ENCODE measurements at places on chromosomes 7 and 10.
A peak's percentile ranks its signal among the peaks of the same experiment; 100 is the strongest.

DNA sequence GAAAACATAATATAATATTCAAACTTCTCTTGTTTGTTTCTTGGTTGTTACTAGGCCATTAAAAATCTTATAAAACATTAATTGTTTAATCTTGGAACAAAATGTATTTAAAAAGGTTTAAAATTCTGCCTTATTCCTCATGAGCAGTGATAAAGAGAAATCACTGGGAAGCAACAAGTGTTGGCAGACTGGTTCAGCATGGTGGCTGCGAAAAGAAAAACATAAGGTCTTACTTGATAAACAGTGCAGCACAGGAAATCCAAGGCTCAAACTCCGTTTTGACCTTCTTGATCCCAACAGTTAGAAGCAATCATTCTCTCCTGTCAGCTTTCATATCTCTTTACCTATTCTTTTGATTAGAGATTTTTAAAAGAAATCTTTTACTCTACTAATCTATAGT is 530.8 kb downstream of the CNTNAP2 start:
- DNase-seq: no peak

DNA sequence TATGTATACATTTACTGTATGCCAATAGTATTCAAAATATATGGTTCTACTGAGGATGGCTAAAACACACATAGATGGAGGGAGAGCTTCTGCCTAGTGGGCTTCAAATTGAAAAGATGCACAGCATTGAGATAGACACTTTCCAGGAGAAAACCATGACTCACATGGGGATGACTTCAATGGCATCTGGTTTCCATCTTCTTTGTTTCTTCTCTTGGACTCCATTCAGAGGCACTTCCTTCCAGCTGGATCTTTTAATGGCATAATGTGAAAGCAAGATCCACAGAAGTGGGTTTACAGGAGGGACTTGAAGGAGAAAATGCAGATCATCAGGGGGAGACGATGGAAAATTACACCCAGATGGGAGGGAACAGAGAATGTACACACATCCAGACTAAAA is 84.9 kb downstream of the ZNF365 start:
- no peak for DNase-seq

GRCh38 chr7:151080522-151081169 is at the start of gene FASTK:
Gene FASTK (minus strand): TSS chr7:151080809. CDS start chr7:151080766, 43 bp downstream.
- DNase-seq: peak; percentile 94

DNA sequence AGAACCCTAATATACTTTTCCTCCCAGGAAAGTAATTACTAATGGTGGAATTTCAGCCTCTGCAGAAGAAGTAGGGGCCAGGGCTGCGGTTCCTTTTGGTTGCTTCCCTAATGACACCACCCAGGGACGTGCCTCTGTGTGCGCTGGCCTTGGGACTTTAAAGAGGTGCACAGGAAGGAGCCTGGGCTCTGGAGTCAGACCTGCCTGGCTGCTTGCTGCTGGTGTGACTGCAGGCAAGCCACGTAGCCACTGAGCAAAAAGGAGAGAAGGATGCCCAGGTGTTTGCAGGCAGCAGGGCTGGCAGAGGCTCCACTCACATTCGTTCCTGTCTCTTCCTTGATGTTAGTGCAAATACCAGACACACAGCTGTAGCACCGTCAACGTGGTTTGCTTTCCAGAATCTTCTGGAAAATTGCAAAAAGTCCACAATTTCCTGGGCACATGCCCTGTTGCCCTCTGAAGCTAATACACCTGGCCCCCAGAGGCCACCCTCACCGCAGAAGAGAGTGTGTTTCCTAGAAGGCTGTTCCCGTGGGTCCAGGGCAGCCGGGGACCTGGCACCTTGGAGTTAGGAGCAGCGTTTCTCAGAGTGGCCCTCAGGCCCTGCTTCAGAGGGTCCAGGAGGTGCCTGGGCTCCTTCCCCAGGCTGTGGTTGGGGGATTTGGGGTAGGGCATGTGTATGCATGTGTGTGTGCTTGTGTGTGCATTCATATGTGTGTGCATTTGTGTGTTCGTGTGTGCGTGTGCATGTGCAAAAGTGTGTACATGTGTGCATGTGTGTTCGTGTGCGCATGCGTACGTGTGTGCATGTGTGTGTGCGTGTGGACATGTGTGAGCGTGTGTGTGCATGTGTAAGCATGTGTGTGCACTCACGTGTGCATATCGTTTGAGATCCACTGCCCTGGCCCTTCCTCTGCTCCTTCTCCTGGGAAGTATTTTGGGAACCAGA is 12.8 kb upstream of the PRKAG2 start:
- no peak for DNase-seq

DNA sequence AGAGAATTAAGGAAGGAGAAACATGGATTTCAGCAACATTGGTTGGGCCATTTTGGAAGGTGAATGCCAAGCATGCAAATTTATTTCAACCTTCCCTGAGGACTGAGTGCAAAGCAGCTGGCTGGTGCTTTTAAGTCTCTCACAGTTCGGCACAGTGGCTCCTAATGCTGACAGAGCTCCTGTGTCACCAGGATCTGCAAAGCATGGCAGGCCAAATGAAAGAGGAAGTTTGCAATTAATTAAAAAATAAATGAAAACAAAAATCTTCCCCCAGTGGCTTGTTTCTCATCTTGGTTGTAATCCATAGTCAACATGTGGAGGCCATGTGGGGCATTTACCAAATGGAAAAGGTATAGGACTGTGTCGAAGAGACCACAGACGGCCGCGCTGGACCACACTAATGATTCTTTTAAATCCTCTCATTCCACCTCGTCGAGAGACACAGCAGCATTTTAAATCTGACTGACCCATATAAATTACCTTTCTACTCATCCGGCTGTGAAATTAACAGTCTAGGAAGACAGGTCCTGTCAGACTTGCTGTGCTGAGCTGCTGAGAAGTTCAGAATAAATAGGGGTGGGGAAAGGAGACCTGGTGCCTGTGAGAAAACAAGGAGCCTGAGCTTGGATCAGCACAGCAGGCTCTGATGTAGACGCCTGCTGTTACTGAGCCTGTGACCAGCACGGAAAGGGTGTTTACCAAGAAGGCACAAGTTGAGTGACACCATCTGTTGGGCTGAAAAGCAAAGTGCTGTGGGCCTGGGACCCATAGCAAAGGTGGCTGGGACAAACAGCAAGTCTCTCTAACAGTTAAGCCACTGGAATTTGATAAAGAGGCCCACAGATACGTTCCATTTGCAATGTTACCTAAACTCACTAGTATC is 136.0 kb upstream of the COL1A2 start:
- DNase-seq: no peak

DNA sequence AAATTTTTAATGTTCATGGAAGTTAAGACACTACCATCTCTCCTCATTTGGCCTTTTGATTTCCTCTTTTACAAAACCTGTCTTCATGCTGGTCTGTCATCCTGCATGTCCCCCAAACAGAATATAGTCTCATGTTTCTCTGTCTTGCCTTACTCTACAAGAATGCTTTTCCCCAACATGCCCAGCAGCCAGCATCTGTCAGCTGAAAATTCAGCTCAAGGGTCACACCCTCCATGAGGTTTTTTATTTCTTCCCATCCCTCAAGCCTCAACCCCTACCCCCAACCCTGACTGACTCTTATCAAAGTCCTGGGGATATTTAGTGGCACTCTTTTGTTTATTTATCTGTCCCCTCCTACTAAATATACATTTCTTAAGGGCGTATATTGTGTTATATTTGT is 202.0 kb downstream of the ANK3 start:
- DNase-seq: no peak

DNA sequence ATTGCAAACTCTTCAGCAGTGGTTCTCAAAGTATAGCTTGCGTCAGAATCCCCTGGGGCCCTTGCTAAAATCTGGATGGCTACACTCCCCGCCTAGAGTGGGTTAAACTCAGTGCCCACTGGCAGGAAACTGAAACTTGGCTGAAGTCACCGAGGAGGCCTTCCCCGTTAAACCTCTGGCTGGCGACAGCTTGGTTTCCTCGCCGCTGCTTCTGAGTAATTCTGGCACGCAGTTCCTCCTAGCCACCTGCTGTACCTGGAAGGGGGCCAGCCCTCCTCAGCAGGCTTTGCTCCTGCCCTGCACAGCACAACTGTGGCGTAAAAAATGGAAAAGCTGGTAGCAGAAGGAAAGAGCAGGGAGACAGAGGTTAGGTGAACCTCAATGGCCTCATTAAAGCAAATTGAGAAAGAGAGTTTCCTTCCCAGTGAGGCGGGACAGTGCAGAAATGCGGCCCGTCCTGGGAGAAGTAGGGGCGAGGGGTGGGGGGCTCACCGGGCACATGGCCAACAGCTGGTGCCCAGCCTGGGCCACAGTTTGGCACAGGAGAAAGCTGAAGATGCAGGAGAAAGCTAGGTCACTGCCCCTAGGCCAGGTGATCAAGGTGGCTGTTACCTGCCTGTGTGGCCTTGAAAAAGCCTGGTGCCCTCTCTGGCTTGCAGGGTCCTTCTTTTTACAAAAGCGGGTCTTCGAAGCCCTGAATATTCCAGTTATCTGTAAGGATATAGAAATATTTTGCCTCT is 46.6 kb downstream of the ALOX5 start:
- DNase-seq: peak; percentile 89

DNA sequence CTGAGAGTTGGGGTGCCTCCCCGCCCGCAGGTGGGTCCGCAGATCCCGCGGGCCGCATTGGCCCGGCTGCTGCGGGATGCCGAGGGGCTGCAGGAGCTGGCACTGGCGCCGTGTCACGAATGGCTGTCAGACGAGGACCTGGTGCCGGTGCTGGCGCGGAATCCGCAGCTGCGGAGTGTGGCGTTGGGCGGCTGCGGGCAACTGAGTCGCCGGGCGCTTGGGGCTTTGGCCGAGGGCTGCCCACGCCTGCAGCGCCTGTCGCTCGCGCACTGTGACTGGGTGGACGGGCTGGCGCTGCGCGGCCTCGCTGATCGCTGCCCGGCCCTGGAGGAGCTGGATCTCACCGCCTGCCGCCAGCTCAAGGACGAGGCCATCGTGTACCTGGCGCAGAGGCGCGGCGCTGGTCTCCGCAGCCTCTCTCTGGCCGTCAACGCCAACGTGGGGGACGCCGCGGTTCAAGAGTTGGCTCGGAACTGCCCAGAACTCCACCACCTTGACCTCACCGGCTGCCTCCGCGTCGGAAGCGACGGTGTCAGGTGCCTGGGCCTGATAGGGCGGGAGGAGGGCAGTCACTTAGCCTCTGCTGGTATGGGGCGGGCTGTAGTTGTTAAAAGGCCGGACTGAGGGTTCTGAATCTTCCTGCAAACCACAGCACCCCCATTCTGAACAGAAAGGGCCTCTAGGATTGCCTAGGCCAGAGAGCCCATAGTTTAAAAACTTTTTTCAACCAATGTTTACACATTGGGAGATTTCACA is 1.3 kb downstream of the FBXL15 start:
- no peak for DNase-seq

GRCh38 chr7:101729241-101729883 is 88.1 kb upstream of the CUX1 start:
- DNase-seq: no peak

DNA sequence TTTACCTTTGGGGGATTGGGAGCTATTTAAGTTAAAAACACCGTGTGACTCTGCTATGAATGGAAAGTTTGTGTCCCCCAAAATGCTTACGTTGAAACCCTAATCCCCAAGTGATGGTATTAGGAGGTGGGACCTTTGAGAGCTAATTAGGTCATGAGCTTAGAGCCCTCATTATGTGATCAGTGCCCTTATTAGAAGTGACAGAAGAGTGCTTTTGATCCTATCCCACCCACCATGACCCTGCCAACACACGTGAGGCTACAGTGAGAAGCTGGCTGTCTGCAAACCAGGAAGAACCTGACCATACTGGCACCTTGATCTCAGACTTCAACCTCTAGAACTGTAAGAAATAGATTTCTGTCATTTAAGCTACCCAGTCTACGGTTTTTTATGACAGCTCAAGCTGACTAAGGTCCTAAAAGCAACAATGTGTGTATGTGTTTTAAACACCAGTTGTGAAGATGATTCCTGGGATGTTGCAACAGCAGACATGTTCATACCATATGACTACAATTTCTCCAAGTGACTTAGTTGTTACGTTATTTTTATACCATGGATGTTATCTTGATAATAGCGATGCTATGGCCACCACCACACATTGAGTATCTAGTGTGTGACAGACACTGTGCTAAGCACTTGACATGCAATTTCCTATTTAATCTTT is 124.4 kb downstream of the PIP4K2A start:
- DNase-seq: no peak

GRCh38 chr7:55065079-55065478 is 46.3 kb downstream of the EGFR start:
- no peak for DNase-seq

GRCh38 chr10:59677253-59677831 is 32.3 kb downstream of the SLC16A9 start:
- DNase-seq: no peak

DNA sequence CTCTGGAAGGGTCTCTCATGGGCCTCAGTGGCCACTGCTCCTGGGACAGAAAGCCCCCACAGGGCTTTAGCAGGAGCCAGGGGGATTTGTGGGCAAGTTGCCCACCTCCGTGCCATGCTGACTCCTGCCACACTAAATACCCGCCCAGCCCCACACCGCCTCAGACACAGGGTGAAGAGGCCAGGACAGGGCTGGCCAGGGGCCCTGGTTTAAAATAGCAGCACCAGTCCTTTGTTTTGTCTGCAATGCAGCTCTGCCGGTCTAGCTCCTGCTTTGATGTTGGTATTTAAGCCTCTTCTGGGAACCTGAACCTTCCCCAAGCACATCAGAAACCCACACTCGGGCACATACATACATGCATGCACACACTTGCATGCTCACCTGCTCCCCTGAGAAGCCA is 14.4 kb upstream of the TNRC18 start:
- no peak for DNase-seq

DNA sequence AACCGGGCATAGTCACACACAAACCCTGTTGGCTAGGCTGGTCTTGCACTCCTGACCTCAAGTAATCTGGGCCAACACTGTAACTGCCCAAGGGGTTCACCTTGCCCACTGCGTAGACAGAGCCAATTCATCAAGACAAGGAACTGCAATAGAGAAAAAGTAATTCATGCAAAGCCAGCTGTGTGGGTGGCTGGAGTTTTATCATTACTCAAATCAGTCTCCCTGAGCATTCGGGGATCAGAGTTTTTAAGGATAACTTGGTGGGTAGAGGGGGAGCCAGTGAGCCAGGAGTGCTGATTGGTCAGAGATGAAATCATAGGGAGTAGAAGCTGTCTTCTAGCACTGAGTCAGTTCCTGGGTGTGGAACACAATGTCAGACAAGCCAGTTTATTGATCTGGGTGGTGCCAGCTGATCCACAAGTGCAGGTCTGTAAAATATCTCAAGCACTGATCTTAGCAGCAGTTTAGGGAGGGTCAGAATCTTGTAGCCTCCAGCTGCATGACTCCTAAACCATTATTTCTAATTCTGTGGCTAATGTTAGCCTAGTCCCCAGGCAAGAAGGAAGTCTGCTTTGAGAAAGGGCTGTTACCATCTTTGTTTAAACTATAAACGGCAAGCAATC is 15.6 kb upstream of the FXYD4 start:
- DNase-seq: no peak

DNA sequence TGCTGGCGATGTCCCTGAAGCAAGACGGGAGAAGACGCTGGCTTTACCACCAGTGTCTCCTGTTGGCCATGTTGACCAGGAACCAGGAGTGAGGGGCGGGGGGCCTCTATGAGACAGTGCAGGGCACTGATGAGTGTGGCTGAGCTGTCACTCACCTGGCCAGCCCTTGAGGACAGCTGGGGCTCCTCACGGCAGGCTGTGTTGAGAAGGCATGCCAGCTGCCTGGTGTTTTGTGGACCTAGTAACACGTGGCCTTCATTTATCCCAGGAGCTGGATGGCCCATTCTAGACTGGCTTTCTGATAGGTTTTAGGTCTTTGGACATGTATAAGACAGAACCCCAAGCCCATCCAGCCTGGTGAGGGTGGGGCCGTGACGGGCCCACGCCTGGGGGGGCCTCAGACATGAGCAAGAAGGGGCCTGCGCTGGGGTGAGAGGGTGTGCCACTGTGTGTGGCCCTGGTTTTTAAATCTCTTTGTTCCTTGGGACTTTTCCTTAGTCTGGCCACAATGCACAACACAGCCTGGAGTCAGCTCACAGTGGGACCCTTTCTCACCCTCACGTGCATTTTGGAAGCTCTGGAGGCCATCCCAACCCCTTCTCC is 10.5 kb downstream of the RHBDD2 start:
- no peak for DNase-seq

Measured in NCI-H1092 treated with DMSO at 0.1 percent for 48 hours (cell line).